ENCODE measurements at places on chromosomes 12 and 14.

- no peak for DNase-seq
Measured at GRCh38 chr12:107594995-107595394, 90.6 kb upstream of the PWP1 start.

DNA sequence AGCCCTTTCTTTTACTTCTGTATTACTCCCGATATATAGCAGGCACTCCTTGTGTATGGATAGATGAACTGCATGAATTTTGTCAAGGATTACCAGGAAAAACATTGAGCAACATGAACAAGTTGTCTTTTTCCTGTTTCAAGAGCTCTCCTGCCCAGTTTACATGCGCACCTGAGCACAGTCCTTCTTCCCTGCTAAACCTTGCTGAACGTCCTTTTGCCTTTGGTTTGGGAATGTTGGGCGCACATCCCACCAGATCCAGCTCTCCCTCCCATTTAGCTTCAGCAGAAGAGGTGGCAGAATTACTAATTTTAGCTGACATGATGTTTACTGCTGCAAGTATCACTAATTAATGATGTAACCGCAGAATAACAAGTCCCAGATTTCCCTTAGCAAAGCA lies 121.4 kb upstream of the TMCC3 start:
- no peak for DNase-seq

DNA sequence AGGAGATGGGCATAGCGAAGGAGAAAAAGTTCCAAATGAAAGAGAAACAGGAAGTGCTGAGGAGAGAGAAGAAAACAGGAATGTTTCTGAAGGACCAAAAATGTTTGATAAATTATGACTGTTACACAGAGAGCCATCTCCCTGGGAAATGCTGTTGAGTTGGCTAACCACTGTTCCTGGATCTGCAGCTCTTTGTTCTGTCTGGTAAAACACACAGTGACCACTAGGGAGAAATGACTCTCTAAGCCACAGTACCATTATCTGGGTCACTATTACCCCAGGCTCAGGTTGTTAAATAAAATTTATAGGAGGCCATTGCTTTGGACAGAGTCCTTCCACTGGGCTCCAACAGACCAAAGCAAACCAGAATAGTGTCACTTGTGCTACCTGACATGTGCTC lies 219.3 kb downstream of the CRADD start:
- DNase-seq, result no peak

- no peak for DNase-seq
Measured at GRCh38 chr12:104230304-104231095, 14.9 kb downstream of the TXNRD1 start.

DNA sequence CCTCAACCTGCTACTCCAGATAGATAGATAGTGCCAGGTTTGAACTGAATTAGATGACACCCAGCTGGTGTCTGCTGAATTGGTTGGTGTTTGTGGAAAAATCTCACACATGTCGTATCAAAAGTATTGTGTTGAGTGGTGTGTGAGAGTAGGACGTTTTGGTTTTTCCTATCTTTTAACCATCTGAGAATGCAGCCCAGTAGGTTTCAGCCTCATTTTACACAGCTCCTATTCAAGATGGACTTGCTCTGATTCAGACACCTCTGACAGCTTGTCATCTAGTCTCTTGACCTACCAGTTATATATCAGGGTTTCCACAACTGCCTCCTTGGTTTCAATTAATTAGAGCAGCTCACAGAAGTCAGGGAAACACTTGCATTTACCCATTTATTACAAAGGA lies 254.4 kb downstream of the KTN1 start:
- no peak for DNase-seq

Measured in inflammatory macrophage (primary cell).